ENCODE measurements at places on chromosomes 12 and 14.
A peak's percentile ranks its signal among the peaks of the same experiment; 100 is the strongest.

DNA sequence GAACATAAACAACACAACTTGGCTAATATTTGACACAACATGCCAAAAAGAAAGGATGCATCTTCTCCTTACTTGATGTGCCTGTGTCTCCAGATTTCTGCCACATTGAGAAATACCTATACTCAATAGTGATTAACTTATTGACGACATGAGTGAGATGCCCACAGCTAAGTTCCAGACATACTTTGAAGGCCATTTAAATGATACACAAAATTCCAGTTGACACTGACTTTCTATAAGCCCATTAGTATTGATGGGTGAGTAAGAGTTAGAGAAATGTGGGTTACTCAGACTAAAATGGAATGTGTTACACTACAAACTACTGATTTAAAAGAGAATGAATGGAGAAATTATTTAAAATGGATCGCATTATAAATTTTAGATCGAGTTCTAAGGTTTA, 838.2 kb upstream of the MGAT4C start:
- no peak for DNase-seq

DNA sequence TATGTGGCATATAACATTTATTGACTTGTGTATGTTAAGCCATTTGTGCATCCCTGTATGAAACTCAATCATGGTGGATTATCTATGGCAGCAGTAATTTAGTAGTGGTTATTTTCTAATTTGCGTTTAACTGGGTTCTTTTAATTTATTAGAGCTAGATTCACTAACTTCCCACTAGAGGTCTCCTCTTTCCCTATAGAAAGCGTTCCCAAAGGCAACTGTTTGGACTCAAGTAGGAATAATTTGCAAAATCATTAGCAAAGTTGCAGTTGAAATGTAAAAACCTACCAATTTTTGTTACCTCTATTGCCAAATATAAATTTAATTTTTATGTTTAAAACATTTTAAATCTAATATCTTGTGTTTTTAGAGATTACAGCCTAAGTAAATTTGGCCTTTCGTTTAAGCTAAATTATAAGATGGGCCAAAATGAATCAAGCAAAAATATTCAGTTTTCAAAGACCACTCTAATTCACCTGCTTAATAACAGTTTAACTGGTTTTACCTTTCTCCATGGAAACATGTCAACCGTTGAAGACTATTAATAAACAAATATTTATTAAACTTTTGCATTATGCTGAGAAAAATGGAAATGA, 6.0 kb downstream of the DMAC2L start:
- no peak for DNase-seq

GRCh38 chr12:113407931-113408600, 4.4 kb upstream of the SDS start:
- no peak for DNase-seq

DNA sequence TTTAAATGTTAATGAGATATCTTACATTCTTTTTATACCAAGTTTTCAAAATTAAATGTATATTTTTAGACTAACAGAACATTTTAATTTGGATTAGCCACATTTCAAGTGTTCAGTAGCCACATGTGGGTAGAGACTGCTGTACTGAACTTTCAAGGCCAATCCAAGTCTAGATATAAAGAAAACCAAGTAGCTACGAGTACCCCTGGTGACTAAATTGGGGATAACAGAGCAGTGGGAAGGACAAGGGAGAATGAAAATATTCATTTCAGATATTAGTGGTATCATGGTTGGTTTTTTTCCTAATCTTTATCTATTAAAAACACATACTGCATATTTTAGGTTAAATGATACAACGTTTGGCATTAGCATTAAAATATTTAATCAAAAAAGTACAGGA, 69.4 kb upstream of the RHOJ start:
- DNase-seq, result no peak

- no peak for DNase-seq
Observed at GRCh38 chr12:72295744-72296143, 23.6 kb downstream of the TRHDE start.

GRCh38 chr14:20682435-20683124, 1.8 kb upstream of the RNASE4 start:
- peak; percentile 94 for DNase-seq

GRCh38 chr14:105480807-105481801, 5.6 kb upstream of the CRIP1 start:
- DNase-seq, result peak; percentile 83

DNA sequence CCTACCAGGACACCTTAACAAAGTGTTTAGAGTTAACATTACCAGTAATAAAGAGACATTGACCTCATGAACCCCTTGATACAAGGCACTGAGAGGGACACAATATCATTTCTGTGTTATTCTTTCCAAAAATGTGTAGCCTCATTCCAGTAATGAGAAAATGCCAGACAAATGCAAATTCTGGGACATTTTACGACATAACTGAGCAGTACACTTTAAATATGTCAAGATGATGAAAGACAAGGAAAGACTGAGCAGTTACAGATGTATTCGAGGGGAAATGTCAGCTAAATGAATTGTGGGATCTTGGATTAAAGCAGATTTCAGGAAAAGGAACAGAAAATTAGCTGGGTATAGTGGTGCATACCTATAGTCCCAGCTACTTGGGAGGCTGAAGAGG, 255.6 kb downstream of the ERC1 start:
- no peak for DNase-seq

- no peak for DNase-seq
Observed at GRCh38 chr12:13101821-13102375, 1.6 kb downstream of the GSG1 start.

GRCh38 chr12:93778306-93778705, 101.1 kb downstream of the CRADD start:
- DNase-seq, result no peak

- no peak for DNase-seq
Observed at GRCh38 chr12:40001406-40001805, 104.5 kb downstream of the SLC2A13 start.

DNA sequence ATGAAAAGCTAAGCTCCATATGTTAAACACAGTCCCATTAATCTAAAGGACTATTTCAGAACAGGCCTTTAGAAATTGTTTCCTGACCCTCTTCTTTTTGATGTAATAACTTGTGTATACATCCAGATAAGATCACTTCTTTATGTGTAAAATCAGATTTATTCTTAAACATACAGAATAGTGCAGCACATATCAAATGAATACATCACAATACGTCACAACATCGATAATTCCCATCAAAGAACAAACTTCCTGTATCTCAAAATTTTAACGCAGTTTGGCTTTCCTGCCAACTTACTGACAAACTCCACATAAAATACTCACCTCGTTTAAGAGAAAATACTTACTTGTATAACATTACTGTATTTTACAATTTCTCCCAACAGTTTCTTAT, 108.7 kb downstream of the ITPR2 start:
- no peak for DNase-seq

- DNase-seq, result no peak
Observed at GRCh38 chr12:113609692-113610469, 138.2 kb upstream of the LHX5 start.

GRCh38 chr12:71135812-71136176, 22.0 kb downstream of the TSPAN8 start:
- DNase-seq, result no peak

DNA sequence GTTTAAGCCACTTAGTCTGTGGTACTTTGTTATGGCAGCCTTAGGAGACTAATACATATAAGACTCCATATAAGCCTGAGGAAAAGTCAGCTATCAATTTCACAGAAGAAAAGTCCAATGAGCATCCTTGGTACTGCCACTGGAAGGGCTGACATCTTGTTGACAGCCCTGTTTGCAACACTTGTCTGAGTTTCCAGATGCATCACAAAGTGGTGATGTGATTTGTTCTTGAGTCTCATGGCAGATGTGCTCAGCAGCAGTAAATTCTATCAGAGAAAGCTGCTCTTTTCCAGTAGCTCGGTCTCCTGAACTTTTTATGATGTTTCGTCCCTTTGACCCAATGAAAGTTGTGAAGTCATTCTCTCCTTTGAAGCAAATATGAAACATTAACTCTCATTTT, 54.3 kb downstream of the STON2 start:
- DNase-seq, result no peak

GRCh38 chr14:103385929-103386712, 906 bp downstream of the MARK3 start:
- DNase-seq, result peak; percentile 37

- no peak for DNase-seq
Observed at GRCh38 chr14:106845286-106846087, 1319.1 kb downstream of the TMEM121 start.

GRCh38 chr12:112153181-112153892, 28.0 kb downstream of the TRAFD1 start:
- no peak for DNase-seq

DNA sequence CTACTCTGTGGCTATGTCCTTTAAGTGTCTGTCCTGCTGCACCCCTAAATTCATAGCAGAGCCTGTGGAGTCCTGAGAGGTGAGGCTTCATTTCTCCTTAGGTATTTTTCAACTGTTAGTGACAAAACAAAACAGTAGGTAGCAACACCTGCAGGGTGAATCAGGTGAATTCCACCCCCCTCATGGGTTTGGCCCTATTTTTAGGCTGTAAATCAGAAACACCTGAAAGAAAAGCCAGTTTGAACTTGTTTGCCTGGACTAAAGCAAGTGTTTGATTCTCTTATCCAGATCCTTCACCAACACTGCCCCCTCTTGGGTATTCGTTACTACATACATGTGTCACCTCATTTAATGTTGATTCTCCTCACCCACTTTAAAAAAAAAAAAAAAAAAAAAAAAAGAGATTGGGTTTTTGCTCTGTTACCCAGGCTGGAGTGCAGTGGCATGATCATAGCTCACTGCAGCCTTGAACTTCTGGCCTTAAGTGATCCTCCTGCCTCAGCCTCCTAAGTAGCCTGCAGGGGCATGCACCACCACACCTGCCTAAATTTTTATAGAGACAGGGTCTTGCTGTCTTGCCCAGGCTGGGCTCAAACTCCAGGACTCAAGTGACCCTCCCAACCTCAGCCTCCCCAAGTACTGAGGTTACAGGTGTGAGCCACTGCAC, 10.3 kb downstream of the TBPL2 start:
- DNase-seq, result no peak

GRCh38 chr12:85920324-85920947, 46.3 kb downstream of the NTS start:
- no peak for DNase-seq

- DNase-seq, result no peak
Observed at GRCh38 chr14:75989134-75989533, 3.6 kb downstream of the IFT43 start.

- no peak for DNase-seq
Observed at GRCh38 chr12:11922361-11922760, 148.4 kb upstream of the BCL2L14 start.

DNA sequence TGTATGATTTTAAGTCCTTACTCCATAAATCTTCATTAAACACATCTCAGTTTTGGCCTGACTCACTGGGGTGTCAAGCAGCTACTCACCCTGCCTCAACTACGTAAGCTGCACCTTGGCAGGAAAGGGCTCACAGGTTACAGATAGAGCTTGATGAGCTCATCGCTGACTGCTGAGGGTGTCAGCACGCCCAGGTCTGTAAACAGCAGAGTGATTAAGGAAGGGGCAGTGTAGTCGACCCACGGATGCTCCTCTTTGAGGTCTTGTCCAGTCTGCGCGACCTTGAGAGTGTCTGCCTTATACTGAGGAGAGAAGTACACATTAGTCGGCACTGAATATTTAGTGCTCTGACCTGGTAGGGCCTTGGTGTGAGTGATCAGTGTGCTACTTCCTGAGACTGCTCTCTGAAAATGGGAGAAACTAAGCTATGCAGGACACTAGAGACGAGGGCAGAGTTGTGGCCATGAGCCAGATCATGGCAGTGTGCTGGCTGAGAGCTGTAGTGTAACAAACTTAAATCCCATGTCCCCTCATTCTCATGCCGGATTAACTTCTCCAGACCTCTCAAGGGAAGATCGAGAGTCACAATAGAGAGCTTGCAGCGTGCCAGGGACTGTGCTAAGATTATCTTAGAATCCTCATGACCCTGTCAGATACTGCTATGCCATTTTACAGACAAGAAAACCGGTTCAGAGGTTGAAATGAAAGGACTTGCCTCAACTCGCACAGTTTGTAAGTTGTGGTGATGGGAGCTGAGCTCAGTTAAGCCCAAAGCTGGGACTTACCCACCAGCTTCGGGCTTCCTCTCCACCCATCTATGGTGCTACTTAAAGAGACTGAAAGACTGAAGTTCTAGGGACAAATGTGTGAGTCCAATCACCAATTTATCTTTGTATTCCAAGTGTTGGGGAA, 11.6 kb downstream of the EIF2B1 start:
- no peak for DNase-seq

- no peak for DNase-seq
Observed at GRCh38 chr12:25699454-25699853, 146.4 kb upstream of the LMNTD1 start.

GRCh38 chr14:36085861-36086260, 90.7 kb downstream of the PTCSC3 start:
- no peak for DNase-seq

DNA sequence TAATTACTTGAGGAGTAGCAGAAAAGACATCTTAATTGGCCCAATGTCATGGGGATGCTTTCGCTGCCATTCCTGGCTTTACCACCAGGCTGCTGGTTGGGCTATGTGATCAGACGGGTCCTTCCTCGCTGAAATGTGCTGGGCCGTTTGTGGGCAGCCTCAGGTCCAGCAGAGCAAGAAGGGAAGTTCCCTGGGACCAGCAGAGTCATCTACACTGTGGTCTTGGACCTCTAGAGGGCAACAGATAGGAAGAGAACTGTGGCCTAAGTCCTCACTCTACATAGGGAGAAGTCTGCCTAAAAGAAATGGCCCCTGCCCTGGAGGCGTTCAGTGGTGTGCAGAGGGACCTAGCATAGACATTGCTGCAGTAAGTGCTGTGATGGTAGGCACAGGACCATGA, 10.9 kb downstream of the EVL start:
- no peak for DNase-seq

DNA sequence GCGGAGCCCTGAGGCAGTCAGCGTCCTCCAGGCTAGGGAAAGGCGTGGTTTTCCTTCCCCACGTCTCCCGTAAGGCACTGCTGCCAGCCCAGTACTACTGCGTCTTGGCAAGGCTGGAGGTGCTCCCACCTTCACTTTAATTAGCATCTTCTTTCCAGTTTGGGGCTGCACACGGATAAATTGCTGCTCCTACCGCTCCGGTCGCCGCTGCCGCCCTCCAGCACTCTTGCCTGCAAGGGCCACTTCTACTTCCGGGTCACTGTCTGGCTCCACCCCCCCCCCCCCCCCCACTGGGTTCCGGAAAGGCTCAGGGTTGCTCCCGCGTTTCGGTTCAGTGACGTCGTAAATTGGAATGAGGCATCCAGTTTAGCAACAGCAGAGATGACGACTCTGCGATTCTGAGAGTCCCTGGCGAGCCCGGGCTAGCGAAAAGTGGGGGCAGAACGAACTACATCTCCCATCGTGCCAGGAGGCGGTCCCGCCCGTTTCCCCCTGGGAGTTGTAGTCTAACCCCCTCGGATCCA, at the start of gene NEDD8:
TSS of gene NEDD8 (minus strand) at position 247 of the 524 bp plus-strand sequence. CDS start at position 147, 100 bp downstream.
- DNase-seq, result peak; percentile 93
